Type B pancreatic cell (in vitro differentiated cells): ENCODE measurements at places on chromosomes 13 and 19. TPM values are rescaled to one million over a fixed set of nuclear protein-coding genes. Genes with fewer than 3 reads are reported as not detected.

Gene ZNF14
- total RNA-seq = 8.0 and 8.5 TPM in 2 replicates

Gene KLHL1
- 0.14 TPM in 2 replicates for total RNA-seq

Gene C19orf67
- total RNA-seq = not detected in 2 replicates

Gene IZUMO4
- 4.9 and 7.4 TPM in 2 replicates for total RNA-seq

Gene SIGLEC6
- not detected in 2 replicates for total RNA-seq

Gene CEACAM1
- total RNA-seq = 19.1 and 28.8 TPM in 2 replicates

Gene ZNF274
- 27.2 and 34.1 TPM in 2 replicates for total RNA-seq

- H3K36me3 ChIP-seq = peaks cover 16% of the 10 kb centered on the region
- H3K4me3 ChIP-seq = no peak overlapping the region
- no peaks in the 10 kb centered on the region for H3K27me3 ChIP-seq
- no peaks in the 10 kb centered on the region for H3K4me1 ChIP-seq
- no peak overlapping the region for H3K27ac ChIP-seq
Observed at GRCh38 chr13:72970956-72971355, 87.8 kb upstream of the KLF5 start.

DNA sequence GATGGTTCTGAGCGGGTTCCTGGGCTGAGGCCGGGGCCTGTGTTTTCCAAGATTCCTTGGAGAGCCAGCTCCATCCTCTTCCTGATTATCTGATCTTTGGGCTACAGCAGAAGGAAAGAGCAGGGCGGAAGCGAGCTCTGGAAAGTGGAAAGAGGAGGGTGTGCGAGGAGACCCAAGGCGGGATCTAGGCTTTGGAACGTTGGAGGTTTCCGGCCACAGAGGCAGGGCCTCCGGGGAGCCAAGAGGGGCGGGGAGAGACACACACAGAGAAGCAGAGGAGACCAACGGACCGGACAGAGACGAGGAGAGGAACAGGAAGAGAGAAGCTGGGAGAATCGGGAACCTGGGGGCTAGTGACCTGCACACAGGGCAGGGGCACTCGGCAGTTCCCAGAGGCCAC, at the start of gene CLEC11A:
CLEC11A (plus strand) TSS at position 296 of the 400 bp plus-strand sequence. CDS start 162 bp downstream, outside the sequence.
- H3K36me3 ChIP-seq = no peaks in the 10 kb centered on the region
- no peak for DNase-seq
- H3K4me3 ChIP-seq = peak within 1 kb of the TSS; percentile 93
- peaks cover 39% of the 10 kb centered on the region for H3K27me3 ChIP-seq
- H3K4me1 ChIP-seq = peaks cover 25% of the 10 kb centered on the region
- no peak within 1 kb of the TSS for H3K27ac ChIP-seq

DNA sequence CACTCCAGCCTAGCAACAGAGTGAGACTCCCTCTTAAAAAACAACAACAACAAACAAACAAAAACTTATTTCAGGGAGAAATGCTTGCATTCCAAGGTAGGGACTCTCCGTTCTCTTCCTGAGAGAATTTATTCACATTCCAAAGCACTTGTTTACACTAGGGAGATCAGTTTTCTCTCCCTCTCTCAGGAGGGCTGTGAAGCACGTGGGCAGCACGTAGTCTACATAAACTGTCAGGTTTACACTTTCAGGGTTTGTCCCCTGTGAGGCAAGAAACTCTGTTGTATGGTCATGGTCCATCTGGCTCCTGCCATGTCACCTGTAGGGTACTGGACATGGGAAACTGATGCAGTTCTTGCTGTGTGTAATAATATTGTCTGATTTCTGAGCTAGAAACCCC, 31.6 kb downstream of the WDR87 start:
- H3K27ac ChIP-seq = no peak overlapping the region
- no peaks in the 10 kb centered on the region for H3K36me3 ChIP-seq
- no peak for DNase-seq
- no peaks in the 10 kb centered on the region for H3K27me3 ChIP-seq
- H3K4me3 ChIP-seq = no peak overlapping the region

DNA sequence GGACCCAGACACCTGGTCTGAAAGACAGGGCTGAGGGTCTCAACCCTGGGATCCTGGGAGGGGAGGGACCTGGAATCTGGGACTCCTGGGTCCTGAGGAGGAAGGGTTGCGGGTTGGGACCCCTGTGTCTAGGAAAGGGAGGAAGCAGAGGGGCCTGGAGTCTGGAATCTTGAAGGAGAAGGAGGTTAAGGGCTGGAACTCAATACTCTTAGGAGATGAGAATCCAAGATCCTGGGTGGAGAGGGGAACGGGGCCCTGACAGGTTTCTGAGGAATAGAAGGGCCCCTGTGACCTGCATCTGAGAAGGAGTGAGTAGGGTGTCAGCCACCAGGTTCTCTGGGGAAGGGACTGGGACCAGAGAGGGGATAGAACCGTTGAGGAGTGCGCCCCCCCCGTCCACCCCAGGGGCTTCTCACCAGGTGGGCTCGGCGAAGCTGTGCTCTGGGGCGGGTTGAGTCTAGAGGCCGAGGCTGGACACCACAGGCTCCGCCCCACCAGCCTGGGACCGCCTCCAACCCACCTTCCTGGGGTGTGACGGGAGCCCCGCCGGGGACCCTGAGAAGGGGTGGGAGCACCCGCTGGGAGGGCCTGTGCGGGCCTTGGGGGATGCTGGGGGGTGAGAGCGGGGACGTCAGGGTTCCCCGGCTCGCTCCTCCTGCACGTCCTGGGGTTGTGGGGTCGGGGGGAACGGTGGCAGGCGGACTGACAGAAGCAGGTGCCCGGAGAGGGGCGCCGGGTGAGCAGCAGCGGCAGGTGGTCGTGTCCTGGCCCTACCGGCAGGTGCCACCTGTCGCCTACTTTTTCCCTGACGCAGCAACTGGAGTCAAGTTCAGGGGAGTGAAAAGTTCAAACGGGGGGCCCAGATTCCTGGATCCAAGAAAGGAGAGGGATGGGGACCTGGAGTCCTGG, at the start of gene MAMSTR:
MAMSTR (minus strand) TSS at position 463 of the 909 bp plus-strand sequence. CDS start 694 bp downstream, outside the sequence.
- H3K36me3 ChIP-seq = no peaks in the 10 kb centered on the region
- no peak for DNase-seq
- H3K27me3 ChIP-seq = no peaks in the 10 kb centered on the region
- peaks cover 26% of the 10 kb centered on the region for H3K4me1 ChIP-seq
- H3K4me3 ChIP-seq = peak within 1 kb of the TSS; percentile 99
- peak within 1 kb of the TSS; percentile 98 for H3K27ac ChIP-seq

GRCh38 chr13:44165889-44166496, 207.6 kb upstream of the SERP2 start:
- no peak overlapping the region for H3K27ac ChIP-seq
- peaks cover 2% of the 10 kb centered on the region for H3K27me3 ChIP-seq
- no peak for DNase-seq
- H3K4me3 ChIP-seq = no peak overlapping the region

GRCh38 chr13:96963786-96964475, 30.3 kb downstream of the OXGR1 start:
- no peak for DNase-seq
- no peak overlapping the region for H3K4me3 ChIP-seq
- no peak overlapping the region for H3K27ac ChIP-seq
- no peaks in the 10 kb centered on the region for H3K27me3 ChIP-seq
- H3K36me3 ChIP-seq = no peaks in the 10 kb centered on the region

DNA sequence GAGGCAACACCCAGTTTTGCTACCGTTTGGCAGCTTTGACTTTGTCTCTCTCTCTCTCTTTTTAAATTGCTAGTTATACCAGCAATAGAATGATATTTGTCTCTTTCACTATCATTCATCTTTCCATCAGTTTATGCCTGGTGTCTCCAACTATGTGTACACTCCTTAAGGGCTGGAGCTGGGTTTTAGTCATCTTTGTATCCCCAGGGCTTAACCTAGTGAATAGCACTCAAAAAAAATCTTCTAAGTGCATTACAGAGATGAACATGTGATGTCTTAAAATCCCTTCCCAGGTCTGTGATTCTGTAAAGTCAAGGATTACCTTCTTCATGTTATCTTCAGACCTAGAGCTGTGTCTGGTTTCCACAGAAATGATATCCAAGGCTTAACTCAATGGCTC, 7.8 kb upstream of the UBL3 start:
- no peak for DNase-seq
- H3K27ac ChIP-seq = peak overlapping the region; percentile 83
- H3K27me3 ChIP-seq = no peaks in the 10 kb centered on the region
- no peak overlapping the region for H3K4me3 ChIP-seq

DNA sequence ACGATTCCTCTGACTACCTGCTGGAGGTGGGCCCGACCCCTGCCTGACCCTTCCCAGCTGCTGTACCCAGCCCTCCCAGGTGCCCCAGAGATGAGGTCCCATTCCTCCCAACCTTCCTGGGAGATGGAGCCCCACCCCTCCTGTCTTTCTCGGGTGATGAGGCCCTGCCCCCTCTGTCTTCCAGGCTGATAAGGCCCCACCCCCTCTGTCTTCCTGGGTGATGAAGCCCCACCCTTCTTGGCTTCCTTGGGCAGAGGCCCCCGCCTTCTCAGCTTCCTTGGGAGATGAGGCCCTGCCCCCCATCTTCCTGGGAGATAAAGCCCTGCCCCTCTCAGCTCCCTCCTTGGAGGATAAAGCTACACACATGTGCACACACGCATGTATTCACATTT, 47.9 kb downstream of the CERS4 start:
- no peaks in the 10 kb centered on the region for H3K27me3 ChIP-seq
- no peak overlapping the region for H3K4me3 ChIP-seq
- H3K4me1 ChIP-seq = peaks cover 4% of the 10 kb centered on the region

DNA sequence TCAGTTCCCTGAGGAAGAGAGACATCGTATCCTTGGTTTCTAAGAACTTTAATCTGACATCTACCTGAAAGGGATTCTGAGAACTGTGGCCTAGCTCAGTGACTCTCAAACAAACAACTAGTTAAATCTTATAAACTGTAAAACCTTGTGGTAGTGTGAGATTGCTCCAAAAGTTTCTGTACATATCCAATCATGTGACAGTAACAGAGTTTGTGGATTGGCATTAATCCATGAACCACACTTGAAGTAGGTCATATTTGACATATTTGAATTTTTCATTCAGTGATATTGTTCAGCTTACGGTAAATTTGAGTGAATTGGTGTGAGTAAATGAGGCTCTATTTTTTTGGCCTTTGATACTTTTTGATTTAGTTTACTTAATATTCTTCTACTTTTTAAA, 15.0 kb downstream of the TDRD3 start:
- no peak overlapping the region for H3K4me3 ChIP-seq
- no peak for DNase-seq
- peaks cover 8% of the 10 kb centered on the region for H3K4me1 ChIP-seq
- peaks cover 12% of the 10 kb centered on the region for H3K36me3 ChIP-seq
- no peaks in the 10 kb centered on the region for H3K27me3 ChIP-seq

DNA sequence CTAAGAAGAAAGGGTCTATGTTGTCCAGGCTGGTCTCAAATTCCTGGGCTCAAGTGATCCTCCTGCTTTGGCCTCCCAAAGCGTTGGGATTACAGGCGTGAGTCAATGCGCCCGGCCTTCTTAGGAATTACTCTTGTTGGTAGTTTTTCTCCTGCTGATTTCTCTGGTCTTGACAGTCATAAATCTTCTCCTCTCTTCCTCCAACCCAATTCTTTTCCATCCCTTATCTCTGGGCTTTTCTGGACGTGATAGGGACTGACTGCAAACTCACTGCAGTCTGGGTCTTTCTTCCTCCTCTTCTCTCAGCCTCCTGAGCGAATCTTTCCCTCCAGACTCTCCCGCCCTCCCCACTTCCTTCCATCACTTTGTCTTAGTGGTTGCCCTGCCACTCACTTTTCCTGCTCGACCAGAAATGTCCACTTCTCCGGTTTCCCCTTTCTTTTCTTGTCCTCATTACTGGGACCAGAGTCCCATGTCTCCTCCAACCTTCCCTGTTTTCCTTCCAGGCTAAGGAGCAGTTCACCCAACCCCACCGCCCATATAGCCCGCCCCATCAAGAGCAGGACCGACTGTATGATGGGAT, 21.9 kb upstream of the TIMM44 start:
- H3K4me3 ChIP-seq = peak overlapping the region; percentile 64
- H3K36me3 ChIP-seq = peaks cover 23% of the 10 kb centered on the region
- peaks cover 6% of the 10 kb centered on the region for H3K4me1 ChIP-seq
- peak overlapping the region; percentile 89 for H3K27ac ChIP-seq
- no peak for DNase-seq

- H3K36me3 ChIP-seq = peaks cover 10% of the 10 kb centered on the region
- H3K27me3 ChIP-seq = no peaks in the 10 kb centered on the region
- DNase-seq = no peak
- H3K4me3 ChIP-seq = no peak overlapping the region
Observed at GRCh38 chr19:4916292-4917082, 7.2 kb downstream of the UHRF1 start.

DNA sequence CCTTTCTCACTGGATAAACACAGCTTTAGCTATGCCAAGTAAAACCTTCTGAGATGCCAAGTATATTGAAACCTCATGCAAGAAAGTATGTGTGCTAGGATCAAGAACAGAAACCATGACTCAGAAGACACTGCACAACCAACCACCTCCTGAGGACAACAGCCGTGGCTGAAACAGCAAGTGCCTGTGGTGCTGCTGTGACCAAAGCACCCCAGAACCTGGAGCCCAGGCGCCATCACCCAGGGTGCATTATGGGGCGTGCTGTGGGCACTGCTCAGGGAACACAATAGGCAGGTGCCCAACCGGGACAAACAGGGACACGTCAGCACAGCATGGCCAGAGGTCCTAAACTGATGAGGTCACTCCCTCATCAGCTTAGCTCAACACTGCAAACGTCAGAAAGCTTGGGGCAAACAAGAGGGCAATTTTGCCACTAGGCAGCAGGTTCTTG, 101.3 kb upstream of the SLC15A1 start:
- no peaks in the 10 kb centered on the region for H3K27me3 ChIP-seq
- DNase-seq = no peak
- H3K27ac ChIP-seq = no peak overlapping the region
- no peak overlapping the region for H3K4me3 ChIP-seq
- peaks cover 11% of the 10 kb centered on the region for H3K36me3 ChIP-seq

- no peaks in the 10 kb centered on the region for H3K4me1 ChIP-seq
- peaks cover 53% of the 10 kb centered on the region for H3K27me3 ChIP-seq
- DNase-seq = no peak
- no peak overlapping the region for H3K27ac ChIP-seq
- H3K4me3 ChIP-seq = no peak overlapping the region
Observed at GRCh38 chr19:3879656-3880055, 829 bp upstream of the ATCAY start.

- H3K27ac ChIP-seq = no peak overlapping the region
- H3K27me3 ChIP-seq = peaks cover 4% of the 10 kb centered on the region
- H3K4me3 ChIP-seq = no peak overlapping the region
- no peaks in the 10 kb centered on the region for H3K36me3 ChIP-seq
- no peak for DNase-seq
- H3K4me1 ChIP-seq = peaks cover 18% of the 10 kb centered on the region
Observed at GRCh38 chr13:91802957-91803356, 404.5 kb downstream of the GPC5 start.

- no peak for DNase-seq
- peaks cover 26% of the 10 kb centered on the region for H3K4me1 ChIP-seq
- peak overlapping the region; percentile 98 for H3K4me3 ChIP-seq
- H3K36me3 ChIP-seq = peaks cover 14% of the 10 kb centered on the region
Observed at GRCh38 chr19:43595605-43595998, 332 bp downstream of the IRGQ start.

GRCh38 chr19:14553042-14553938, 18.6 kb downstream of the NDUFB7 start:
- no peak for DNase-seq
- peak overlapping the region; percentile 82 for H3K27ac ChIP-seq
- H3K27me3 ChIP-seq = no peaks in the 10 kb centered on the region
- H3K36me3 ChIP-seq = peaks cover 4% of the 10 kb centered on the region

- no peaks in the 10 kb centered on the region for H3K27me3 ChIP-seq
- no peak overlapping the region for H3K4me3 ChIP-seq
- no peak overlapping the region for H3K27ac ChIP-seq
- DNase-seq = no peak
- no peaks in the 10 kb centered on the region for H3K36me3 ChIP-seq
- H3K4me1 ChIP-seq = peaks cover 5% of the 10 kb centered on the region
Observed at GRCh38 chr13:49610176-49610575, 18.1 kb upstream of the ARL11 start.
